ENCODE measurements at places on chromosomes 7 and 10. TPM values are rescaled to one million over a fixed set of nuclear protein-coding genes. Genes with fewer than 3 reads are reported as not detected.

DNA sequence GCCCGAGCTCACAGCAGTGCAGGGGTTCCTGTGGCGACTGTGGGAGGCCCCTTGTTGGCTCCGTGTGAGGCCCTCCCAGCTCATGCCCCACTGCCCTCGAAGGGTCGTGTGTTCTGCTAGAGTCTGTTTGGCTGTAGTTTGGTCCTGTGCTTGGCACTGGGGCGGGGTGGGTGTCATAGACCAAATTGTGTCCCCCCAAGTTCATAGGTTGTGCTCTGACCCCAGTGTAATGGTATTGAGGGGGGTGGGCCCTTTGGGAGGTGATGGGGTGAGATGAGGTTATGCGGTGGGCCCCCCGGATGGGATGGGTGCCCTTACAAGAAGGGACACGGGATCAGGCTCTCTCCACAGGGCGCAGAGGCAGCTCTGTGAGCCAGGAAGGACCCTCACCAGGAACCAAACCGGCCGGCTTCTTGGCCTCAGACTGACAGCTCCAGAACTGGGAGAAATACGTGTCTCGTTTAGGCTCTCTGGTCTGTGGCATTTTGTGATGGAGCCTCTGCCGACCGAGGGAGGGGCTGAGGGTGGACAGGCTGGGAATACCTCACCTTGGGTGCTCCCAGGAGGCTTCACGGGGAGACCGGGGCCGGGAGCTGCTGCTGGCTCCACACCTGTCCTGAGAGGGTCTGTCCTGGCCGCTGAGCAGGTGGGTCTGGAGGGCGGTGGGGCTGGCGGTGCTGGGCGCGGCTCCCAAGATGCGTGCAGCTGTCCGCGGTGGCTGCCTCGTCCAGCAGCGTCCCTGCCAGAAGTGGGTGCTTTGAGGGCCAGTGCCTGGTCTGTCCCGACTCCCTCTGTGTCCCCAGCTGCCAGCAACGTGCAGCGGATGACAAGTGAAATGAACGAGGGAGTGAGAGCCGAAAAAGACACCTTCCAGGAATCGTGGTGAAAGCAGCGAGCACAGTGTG, 89.4 kb downstream of the INPP5A start:
- DNase-seq = no peak

GRCh38 chr10:14372606-14373005, 41.9 kb upstream of the FRMD4A start:
- DNase-seq = no peak

DNA sequence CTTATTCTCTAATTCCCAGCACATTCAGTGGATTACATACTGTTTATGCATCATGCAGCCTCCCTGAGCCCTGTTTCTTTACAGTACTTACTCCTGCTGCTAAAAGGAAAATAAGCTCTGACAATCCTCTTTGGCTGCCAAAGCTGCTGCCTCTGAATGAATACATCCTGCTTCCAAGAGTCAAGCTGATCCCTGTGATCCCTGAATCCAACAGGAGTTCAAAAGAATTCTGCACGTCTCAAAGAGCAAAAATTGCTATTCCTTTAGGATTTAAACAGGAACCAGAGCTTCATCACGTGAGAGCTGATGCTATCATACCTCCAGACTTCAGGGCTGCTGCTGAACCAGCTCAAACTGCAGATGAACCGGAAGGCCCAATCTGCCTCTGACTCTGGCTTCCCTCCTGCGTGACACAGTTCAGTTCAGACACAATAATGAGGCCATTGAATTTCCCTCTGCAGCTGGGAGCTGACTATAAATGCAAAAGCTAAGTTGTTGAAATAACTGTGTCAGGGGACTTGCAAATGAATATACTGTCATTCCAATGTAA, 851.0 kb upstream of the PHF14 start:
- no peak for DNase-seq

DNA sequence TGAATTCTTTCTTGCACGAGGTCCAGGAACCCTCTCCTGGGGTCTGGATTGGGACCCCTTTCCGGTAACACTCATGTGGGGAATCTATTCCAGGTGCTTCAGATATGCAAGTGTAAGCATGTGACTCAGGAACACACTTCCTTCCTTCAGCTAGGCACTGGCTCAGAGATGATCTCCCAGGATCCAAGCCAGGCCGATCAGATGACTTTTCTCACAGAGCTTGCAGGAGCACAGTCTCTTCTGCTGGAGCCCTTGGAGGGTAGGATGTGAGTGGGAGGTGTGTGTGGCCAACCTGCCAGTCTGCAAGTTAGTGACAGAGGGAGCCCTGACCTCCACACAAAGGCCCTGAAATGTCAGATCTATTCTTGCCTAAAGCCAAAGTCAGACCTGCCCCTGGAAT, 108.3 kb downstream of the CPXM2 start:
- no peak for DNase-seq

GRCh38 chr7:40704172-40704571, 569.4 kb downstream of the SUGCT start:
- DNase-seq = no peak

DPP6 gene
- not detected for total RNA-seq

VSTM2A gene
- total RNA-seq = not detected

DDC gene
- 0.33 TPM for total RNA-seq

Measured in breast epithelium (tissue), 4 donors.